ENCODE measurements at places on chromosomes 3 and 15. TPM values are rescaled to one million over a fixed set of nuclear protein-coding genes. Genes with fewer than 3 reads are reported as not detected.

- peaks cover 27% of the 10 kb centered on the region for H3K4me1 ChIP-seq
- H3K27ac ChIP-seq: no peak within 1 kb of the TSS
- H3K27me3 ChIP-seq: peaks cover 29% of the 10 kb centered on the region
- peak within 1 kb of the TSS; percentile 44 for H3K4me3 ChIP-seq
- peak; percentile 60 for DNase-seq
Observed at GRCh38 chr15:41513506-41514227, at the start of gene LTK. LTK (minus strand) TSS chr15:41513827; CDS start chr15:41513709, 118 bp downstream.

- H3K27ac ChIP-seq: no peak overlapping the region
- H3K27me3 ChIP-seq: no peaks in the 10 kb centered on the region
- H3K36me3 ChIP-seq: no peaks in the 10 kb centered on the region
- no peak overlapping the region for H3K4me3 ChIP-seq
- DNase-seq: no peak
Observed at GRCh38 chr3:45353070-45353469, 35.3 kb upstream of the LARS2 start.

The MEF2A gene
- total RNA-seq: 89.1 TPM

- H3K27ac ChIP-seq: peak overlapping the region; percentile 94
- H3K4me3 ChIP-seq: peak overlapping the region; percentile 67
- peak; percentile 88 for DNase-seq
Observed at GRCh38 chr3:49803465-49804140, 542 bp downstream of the INKA1 start.

DNA sequence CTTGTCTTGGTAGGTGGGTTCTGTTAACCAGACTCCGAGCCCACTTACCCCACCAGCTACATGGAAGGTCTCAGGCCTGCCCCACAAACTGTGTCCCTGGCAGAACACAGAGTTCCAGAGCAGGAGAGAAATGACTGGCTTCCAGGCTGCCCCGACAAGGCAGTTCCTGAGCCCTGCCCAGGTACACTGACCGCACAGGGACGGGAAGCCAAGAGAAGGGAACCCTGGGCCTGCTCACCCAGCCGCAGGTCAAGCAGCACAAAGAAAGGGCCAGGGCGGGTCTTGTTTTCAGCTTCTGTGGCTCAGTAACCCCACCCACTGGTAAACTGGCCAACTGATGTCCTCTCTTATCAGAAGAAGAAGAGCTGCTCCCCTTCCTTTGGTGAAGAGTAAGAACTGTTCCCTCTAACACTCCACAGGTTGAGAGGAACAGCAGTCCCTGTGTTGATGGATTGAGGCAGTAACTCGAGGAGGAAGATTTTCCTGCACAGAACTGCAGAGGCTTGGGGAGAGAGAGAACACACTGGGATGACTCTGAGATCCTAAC, 68.4 kb downstream of the CRTC3 start:
- peak; percentile 11 for DNase-seq
- no peaks in the 10 kb centered on the region for H3K36me3 ChIP-seq
- H3K4me1 ChIP-seq: peaks cover 48% of the 10 kb centered on the region

- no peaks in the 10 kb centered on the region for H3K27me3 ChIP-seq
- no peak for DNase-seq
- H3K4me1 ChIP-seq: no peaks in the 10 kb centered on the region
Observed at GRCh38 chr3:177746337-177746933, 549.2 kb upstream of the TBL1XR1 start.

DNA sequence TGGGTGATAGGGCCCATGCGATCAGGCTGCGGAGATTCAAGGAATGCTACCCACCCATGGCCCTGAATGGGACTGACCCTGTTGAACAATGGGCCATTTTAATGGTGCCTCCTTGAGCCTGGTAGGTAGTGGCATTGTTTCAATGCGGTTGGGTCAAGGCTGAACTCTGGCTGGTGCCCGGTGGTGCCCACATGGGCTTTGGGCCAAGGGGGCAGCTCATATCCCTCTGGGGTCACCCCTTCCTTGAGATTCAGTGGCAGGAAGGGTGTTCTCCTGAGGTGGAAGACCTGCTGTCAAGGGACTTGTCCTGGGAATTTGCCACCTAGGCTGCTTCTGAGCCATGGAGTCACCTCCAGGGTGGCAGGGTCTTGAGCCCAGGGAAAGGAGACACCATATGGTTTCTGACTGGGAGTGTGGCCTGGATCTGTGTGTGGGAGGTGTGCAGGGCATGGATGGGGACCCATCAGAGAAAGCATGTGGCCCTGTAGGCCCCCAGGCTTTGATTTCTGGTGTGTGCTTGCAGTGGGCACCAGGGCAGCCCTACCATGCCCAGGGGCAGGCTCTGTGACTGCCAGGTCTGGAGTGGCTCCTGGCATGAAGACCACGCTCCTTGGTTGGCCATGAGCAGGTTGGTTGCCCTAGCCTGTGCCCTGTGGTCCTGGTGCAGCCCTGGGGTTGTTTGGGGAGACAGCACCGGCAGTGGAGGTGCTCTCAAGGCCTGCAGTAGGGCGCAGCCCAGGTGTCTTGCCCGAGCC, 199.9 kb downstream of the UBE3A start:
- DNase-seq: no peak
- no peaks in the 10 kb centered on the region for H3K27me3 ChIP-seq
- H3K4me3 ChIP-seq: no peak overlapping the region
